ENCODE measurements at places on chromosomes 2 and 18. TPM values are rescaled to one million over a fixed set of nuclear protein-coding genes. Genes with fewer than 3 reads are reported as not detected.

The ICOS gene
- not detected for total RNA-seq

The ZNF516 gene
- 17.4 TPM for total RNA-seq

The LBX2 gene
- total RNA-seq = 1.6 TPM

The SPATA3 gene
- not detected for total RNA-seq

The CHRNA1 gene
- not detected for total RNA-seq

The TUBA4B gene
- total RNA-seq = not detected

The PSMA8 gene
- total RNA-seq = not detected

The SMYD5 gene
- 24.3 TPM for total RNA-seq

The COBLL1 gene
- 10.6 TPM for total RNA-seq

The SERPINB7 gene
- total RNA-seq = 8.5 TPM

The PSTPIP2 gene
- 6.8 TPM for total RNA-seq

The SULT1C4 gene
- total RNA-seq = 1.7 TPM

The KCNG2 gene
- not detected for total RNA-seq

The DYNAP gene
- not detected for total RNA-seq

The SATB2 gene
- total RNA-seq = 4.9 TPM

The SPHKAP gene
- not detected for total RNA-seq

The MTERF4 gene
- 30.0 TPM for total RNA-seq

The TRABD2A gene
- 11.8 TPM for total RNA-seq

The PPM1G gene
- 144 TPM for total RNA-seq

The CCDC141 gene
- not detected for total RNA-seq

The CYS1 gene
- 21.3 TPM for total RNA-seq

The DPP10 gene
- not detected for total RNA-seq

The PIKFYVE gene
- total RNA-seq = 27.3 TPM

The ZNF396 gene
- 0.79 TPM for total RNA-seq

The MAPK4 gene
- total RNA-seq = not detected

The MAL gene
- not detected for total RNA-seq

The ACVR1C gene
- not detected for total RNA-seq

The LRATD1 gene
- not detected for total RNA-seq

The PLCD4 gene
- not detected for total RNA-seq

The ILKAP gene
- total RNA-seq = 20.2 TPM

The FHOD3 gene
- 0.53 TPM for total RNA-seq

The GLI2 gene
- 20.0 TPM for total RNA-seq

The ACMSD gene
- total RNA-seq = not detected

The TOGARAM2 gene
- 0.03 TPM for total RNA-seq

The CSRNP3 gene
- not detected for total RNA-seq

The RPRM gene
- not detected for total RNA-seq

The C18orf54 gene
- 10.2 TPM for total RNA-seq

The NAPG gene
- 62.4 TPM for total RNA-seq

The CIAO1 gene
- 86.9 TPM for total RNA-seq

The MAPRE2 gene
- total RNA-seq = 30.1 TPM

The PCARE gene
- total RNA-seq = not detected

The HOXD13 gene
- total RNA-seq = 0.06 TPM

Data from SJSA1 (cell line).